ENCODE measurements at places on chromosomes 16 and 17.

GRCh38 chr17:32104158-32104557, 38.1 kb upstream of the RHOT1 start:
- DNase-seq: no peak

DNA sequence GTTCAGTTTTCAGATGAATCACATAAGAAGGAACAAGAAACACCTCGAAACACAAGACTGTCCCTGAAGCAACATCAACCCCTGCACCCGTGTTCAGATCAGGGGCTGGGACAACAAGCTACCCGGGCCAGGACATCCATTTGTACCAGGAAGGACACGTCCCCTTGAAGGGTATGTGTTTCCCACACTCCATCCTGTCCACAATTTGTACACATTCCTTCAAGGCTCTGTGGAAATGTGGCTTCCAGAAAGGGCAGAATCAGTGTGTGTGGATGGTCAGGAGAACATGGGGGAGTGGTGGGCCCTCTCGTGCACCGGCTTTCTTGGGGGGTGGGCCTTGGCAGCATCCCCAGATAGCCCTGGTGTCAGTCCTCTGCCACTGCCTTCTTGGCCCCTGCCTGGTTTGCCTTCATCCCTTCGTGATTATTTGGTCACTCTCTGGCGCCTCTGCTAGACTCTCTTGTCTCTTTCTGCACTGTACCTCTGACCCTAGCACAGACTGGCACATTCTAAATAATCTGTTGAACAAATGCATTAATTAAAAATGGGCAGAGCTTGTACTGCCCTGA, 10.3 kb downstream of the KIFC3 start:
- DNase-seq: no peak

GRCh38 chr17:69093279-69093789, 32.6 kb upstream of the ABCA9 start:
- DNase-seq: no peak

DNA sequence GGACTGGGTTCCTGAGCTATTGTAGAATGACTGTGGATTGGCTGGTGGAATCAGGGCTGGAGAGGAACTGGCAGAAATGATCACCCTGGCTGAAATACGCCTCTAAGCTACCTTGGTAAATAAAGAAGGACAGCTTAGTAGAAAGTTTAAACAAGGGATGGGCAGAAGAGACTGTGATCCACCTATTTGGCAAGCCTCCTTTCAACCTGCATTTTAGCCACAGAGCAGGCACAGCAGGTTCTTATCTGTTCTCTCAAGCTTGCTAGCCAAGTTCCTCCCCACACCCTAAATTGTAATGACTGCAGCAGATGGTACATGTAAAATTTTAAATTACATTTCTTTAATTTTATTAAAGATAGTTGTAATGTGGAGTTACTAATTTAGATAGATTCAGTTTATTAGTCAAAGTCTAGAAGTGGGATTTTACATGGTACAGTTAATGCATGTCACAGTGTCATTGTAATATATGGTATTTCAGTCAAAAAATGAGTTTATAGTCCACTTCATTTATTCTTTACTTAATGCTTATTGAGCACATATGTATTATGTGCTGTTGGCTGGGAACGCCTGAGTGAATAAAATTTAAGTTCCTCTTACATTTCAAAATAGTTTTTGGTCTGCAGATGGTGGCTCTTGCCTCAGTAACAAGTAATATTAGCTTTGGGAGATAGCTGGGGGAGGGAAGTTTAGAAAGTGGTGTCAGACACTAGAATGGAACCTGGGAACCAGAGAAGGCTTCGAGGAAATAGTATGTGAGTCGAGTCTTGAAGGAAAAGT, 11.2 kb downstream of the EPN2 start:
- DNase-seq: no peak

DNA sequence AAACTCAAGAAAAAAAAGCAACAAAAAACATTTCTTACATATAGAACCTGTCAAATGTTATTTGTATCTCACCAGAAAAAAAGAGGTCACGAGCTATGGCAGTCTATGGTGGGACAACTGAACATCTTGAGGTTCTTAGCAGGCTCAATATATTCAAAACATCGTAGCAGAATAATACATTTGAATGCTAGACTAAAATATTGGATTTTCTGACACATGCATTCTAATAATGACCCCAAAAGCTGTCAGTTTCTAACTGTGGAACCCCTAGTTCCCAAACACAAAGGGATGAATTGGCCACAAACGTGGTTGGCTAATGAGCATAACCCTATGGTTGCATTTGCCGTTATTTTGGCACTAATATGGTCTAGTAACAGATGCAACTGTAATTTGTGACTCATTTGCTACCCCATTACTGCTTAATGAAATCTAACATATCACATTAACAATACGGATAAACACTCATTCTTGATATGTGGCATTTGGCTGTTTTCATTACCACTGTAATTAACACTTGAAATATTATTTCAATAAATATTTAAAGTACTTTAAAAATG, 81.2 kb downstream of the TOX3 start:
- no peak for DNase-seq

DNA sequence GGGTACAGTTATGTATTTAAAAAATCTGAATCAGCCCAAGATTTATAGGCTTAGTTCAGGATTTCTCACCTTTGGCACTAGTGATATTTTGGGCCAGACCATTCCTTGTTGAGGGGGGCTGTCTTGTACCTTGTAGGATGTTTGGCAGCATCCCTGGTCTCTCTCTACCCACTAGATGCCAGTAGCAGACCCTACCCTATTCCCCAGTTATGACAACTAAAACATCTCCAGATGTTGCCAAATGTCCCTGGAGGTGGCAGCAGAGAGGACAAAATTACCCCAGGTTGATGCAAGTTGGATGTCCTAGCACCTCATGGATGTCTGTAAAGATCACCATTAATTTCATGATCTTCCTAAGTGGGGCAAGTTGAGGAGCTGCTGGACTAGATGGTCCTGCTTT, 45.8 kb downstream of the SYT17 start:
- DNase-seq: no peak

DNA sequence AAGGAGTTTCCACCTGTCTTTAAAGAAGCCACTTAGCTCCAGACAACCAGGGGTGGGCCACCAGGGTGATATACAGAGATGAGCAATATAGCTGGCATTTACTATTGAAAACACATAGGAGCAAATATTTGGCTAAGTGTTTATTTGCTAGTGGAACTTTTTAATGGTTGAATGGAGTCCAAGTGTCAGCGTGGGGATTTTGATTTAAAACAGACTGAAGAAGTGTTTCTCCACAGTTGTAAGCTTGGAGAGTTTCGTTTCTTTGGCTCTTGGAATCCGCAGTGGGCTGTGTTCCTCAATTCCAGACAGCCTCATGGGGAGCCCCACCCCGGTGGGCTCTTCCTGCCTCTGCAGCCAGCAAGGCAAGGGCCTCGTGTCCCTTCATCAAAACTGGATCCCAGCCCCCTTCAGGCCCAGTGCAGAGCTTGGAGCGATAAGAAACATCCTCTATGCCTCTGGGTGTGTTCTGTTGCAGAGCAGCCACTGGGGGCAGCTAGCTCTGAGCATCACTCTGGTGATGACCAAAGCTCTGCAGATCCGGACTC, 36.1 kb downstream of the NOG start:
- no peak for DNase-seq

DNA sequence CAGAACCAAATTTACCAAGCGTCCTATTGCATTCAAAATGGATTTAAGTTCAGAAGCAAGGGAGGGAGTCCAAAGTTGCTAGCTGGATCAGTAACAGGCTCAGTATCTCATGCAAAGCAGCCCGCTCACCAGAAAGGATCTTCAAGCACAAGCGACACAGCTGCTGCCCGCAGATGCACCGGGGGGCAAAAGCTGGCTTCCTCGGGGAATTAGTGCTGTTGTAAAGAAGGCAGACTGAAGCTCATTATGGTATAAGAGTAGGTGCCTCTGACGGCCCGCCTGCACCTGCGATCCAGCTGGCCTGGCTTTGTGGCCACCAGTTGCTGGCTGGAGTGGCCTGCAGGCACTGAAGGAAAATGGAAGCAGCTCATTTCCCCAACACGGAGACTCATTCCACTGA, 128.4 kb upstream of the RCVRN start:
- no peak for DNase-seq

DNA sequence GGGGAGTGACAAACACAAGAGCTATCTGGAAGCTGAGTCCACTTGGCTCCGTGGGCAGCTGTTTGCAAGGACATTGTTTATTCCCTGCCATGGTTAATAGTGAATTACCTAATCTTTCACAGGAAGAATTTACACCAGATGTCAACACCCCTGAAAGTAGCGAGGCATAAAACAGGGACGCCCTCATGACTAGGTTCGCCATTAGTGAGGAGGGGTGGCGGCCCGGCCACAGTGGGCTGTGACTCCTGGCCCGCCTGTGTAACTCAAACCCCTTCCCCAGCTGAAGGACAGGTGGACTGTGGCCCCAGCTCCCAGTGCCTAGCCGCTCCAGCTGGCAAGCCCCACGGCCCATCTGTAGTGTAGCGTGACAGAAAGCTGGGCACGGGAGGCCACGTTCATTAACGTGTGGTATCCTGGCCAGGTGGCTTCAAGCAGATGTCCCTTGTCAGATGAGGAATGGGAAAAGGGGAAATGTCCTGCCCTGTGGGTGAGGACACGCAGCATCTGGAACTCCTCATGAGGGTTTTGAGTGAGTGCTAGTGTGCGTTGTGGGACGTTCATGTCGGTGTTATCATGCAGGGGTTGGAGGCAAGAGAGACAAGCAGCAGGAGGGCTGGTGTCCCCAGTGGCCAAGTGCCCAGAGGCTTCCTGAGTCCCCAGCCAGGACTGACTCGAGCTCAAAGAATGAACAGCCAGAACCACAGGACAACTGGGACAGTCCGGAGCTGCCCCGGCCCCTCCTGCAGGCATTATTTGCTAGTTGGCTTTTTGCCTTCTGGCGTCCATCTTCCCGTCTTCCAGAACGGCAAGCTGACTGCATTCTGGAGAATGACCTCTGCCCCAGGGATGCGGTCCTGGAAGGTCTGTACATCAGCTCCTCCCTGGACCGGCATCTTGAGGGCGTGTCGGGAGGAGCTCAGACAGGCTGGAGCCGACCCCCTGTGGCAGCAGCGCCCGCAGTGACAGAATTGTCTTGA, 19.2 kb downstream of the KDM8 start:
- DNase-seq: no peak

DNA sequence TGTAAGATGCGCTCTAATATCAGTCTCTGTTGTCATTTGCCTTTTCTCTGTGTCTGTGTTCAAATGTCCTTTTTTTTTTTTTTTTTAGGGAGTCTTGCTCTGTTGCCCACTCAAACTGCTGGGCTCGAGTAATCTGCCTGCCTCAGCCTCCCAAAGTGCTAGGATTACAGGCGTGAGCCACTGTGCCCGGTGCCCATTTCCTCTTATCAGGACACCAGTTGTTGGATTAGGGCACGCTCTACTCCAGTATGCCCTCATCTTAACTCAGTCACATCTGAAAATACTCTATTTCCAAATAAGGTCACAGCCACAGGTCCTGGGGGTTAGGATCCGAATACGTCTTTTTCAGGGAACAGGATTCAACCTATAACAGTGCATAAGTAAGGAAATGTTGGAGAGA, 1.9 kb upstream of the TRIM47 start:
- no peak for DNase-seq

DNA sequence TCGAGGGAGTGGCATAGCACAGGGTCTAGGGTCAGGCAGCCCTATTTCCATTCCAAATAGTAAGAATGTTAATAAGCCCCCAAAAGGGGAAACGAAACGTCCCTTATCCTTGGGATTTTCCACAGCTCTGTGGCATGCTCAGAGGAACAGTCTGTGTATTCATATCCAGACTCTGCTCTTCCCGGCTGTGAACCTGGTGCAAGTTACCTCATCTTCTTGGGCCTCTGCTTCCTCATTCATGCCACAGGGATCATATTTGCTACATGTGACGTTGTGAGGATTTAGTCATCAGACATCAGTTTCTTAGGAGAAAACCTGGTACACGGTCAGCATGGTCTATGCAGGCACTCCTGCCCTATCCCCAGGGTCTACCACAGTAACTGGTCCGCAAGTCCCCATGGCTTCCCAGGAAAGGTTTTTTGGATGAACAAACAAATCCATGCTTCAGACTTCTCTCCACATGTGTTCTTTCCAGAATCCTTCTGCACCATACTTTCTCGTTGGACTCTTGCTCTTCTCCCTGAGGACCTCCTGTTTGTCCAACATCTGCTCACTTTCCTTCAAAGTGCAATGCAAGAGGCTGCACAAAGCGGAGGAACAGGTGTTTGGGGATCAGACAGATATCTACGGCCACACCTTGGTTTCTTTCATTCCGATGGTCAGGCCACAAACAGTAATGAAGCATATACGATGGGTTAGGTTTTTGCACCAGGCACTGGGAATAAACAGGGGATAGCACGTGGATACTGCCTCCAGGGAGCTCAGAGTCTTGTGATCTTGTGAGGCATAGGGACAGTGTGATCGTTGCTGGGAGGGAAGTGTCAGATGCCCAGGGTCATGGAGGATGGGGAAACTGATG, 17.7 kb downstream of the GLP2R start:
- no peak for DNase-seq

GRCh38 chr17:4130715-4131114, 12.1 kb downstream of the ZZEF1 start:
- peak; percentile 19 for DNase-seq

DNA sequence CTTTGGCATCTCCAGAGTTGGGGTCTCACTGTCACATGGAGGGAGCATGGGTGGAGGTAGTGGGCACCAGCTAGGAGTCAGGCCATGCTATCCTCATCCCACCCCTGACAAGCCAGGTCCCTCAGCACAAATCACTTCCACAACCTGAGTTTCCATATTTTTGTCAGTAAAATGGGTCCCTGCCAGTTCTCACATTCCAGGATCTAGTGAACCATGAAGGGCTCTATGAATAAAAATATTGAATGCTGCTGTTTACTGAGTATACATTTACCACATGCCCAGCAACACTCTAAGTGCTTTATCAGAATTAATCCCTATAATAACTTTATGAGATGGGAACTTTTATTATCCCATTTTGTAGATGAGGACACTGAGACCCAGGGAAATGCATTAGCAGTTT, 16.8 kb downstream of the SEZ6 start:
- no peak for DNase-seq

- DNase-seq: peak; percentile 24
Measured at GRCh38 chr16:49350265-49351095, 23.1 kb upstream of the C16orf78 start.

- no peak for DNase-seq
Measured at GRCh38 chr17:39994448-39994847, 13.8 kb downstream of the PSMD3 start.

- no peak for DNase-seq
Measured at GRCh38 chr16:10594312-10594950, 14.0 kb upstream of the EMP2 start.

DNA sequence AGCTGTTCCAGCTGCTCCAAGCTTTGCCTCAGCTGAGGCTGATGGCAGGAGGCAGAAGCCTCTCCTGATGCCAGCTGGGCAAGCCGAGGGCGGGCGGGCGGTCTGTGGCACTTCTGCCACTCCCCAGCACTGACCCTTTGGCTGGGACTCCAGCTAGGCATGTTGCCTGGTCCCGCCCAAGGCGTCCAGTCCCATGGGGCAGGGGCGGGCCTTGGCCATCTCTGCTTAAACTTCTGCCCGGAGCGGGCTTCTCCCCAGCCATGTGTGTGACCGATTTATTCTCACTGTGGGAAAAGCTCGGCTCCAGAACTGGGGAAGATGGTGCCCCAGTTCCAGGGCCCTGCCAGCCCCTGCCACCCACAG, 349.1 kb downstream of the SEC14L1 start:
- DNase-seq: no peak

- DNase-seq: no peak
Measured at GRCh38 chr16:77299395-77299794, 100.2 kb downstream of the SYCE1L start.

- peak; percentile 70 for DNase-seq
Measured at GRCh38 chr17:63881935-63882601, at the start of gene GH2. Gene GH2, minus strand, starts transcription at chr17:63881944. Its CDS starts 143 bp downstream, at chr17:63881801.
